ENCODE measurements at places on chromosomes 6 and 20. TPM values are rescaled to one million over a fixed set of nuclear protein-coding genes. Genes with fewer than 3 reads are reported as not detected.

Gene GSTA2
- 72.0 TPM for total RNA-seq

Gene SCGN
- 2.6 TPM for total RNA-seq

- DNase-seq, result no peak
Observed at GRCh38 chr6:138441965-138442364, 37.9 kb downstream of the HEBP2 start.

Gene LRFN2
- 0.62 TPM for total RNA-seq

DNA sequence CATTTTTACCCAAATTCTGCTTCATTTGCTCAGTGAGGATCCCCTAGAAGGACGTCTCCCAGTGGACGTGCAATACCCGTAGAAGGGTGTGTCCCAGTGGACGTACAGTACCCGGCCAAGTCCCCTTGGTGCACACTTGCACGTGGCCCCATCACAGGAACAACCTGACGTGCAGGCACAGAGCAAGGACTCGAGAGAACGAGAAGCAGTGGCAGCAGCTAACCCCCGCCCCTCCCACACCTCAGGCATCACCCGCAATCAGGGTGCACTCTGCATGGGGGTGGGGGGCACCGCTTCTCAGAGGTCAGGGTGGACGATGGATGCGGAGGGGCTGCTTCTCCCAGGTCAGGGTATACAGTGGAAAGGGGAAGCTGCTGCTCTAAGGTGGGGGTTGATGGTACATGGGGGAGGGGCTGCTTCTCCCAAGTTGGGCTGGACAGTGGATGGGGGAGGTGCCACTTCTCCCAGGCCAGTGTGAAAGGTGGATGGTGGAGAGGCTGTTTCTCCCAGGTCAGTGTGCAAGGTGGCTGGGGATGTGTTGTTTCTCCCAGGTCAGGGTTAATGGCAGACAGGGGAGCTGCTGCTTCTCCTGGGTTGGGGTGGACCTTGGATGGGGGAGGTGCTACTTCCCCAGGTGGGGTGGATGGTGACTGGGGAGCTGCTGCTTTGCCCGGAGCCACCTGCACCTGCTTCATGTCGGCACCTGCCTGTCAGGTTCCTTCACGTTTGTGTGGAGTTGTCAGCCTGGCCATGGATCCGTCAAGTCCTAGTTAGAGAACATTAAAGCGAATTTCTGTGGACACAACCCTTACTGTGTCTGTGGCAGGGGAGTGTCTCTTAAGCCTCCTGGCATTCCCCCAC lies 1.0 kb upstream of the THBS2 start:
- DNase-seq, result no peak
